Activated T-helper 17 cell treated with anti-CD3 and anti-CD28 coated beads, Interleukin-2, amount 50 U/mL, for 72 hours (primary cell): ENCODE measurements at places on chromosomes 3 and 15.
A peak's percentile ranks its signal among the peaks of the same experiment; 100 is the strongest.

DNA sequence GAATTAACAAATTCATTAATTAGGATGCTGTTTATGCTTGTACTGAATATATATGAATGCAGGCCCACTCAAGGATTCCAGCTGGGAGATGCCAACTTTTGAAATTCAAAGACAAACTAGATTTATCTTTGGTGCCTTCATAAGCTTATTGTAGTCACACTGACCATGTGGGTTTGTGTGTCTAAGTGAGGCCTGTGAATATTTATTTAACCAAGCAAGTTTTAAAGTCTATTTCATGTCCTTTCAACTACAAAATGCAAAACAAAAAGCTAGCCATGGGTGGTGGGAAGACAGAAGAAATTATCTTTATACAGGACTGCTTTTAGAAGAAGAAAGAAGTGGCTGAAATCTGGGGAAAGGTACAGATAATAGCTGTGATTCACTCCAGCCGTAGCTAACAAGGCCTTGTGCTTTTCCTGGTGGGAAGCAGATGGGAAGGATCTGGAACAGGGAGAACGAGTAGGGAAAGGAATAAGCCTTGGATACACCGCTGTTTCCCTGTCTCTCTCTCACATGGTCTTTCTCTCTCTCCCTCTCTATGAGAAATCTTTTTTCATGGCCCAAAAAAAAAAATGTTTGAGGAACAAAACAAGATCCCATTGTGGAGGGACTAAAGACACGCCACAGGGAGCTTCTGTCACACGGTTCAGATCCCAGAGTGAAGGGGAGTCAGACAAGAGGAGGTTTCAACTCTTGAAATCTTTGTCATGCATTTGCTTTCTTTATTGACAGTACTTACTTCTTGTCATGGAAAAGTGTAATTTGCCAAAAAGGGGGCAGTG lies 225.5 kb downstream of the RORA start:
- no peak for ATAC-seq

DNA sequence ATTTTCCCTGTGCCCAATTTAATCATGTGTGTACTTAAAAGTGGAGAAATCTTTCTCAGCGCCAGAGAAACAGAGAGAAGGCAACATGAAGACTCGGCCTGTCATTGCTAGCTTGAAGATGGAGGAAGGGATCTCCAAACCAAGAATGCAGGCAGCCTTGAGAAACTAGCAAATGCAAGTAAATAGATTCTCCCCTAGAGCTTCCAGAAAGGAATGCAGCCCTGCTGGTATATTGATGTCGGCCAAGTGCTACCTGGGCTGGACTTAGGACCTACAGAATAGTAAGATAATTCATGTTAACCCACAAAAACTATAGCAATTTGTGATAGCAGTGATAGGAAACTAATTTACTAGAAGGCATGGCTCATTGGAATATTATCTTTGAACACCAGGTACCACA lies 150.9 kb upstream of the ABI3BP start:
- ATAC-seq = no peak

- ATAC-seq = no peak
Observed at GRCh38 chr3:39519554-39520288, 52.2 kb downstream of the MOBP start.

DNA sequence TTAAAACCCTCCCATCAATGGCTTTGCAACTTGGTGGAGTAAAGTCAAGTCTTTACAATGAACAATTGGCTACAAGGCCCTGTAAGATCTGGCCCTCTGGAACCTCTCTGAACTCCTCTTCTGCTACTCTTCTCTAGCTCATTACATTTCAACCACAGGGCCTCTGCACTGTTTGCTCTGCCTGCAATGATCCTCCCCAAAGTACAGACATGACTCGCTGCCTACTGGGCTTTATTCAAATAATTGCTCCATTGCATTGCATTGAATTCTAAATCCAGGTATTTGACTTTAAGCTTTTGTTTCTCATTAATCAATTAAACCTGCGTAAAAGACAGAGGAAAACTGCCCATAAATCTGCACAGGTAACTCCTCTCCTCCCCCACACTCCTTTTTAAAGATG lies 96.7 kb downstream of the CD47 start:
- no peak for ATAC-seq

DNA sequence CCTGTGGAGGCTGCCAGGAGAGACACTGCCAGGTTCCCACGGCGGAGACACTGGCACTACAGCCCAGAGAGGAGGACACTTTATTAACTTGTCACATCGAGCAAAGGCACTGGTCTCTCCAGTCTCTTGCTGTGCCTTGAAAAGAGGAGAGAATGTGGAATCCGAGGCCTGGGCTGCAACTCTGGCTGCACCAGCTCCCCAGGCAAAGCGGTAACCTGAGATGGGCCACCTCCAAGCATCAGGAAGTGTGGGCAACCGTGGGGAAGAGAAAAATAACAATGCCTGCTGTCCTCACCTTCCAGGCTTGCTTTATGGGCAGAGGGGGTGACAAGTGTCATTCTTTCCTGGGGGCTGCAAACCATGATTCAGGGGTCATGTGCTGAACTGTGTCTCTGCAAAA lies 91.6 kb upstream of the RGMA start:
- no peak for ATAC-seq

DNA sequence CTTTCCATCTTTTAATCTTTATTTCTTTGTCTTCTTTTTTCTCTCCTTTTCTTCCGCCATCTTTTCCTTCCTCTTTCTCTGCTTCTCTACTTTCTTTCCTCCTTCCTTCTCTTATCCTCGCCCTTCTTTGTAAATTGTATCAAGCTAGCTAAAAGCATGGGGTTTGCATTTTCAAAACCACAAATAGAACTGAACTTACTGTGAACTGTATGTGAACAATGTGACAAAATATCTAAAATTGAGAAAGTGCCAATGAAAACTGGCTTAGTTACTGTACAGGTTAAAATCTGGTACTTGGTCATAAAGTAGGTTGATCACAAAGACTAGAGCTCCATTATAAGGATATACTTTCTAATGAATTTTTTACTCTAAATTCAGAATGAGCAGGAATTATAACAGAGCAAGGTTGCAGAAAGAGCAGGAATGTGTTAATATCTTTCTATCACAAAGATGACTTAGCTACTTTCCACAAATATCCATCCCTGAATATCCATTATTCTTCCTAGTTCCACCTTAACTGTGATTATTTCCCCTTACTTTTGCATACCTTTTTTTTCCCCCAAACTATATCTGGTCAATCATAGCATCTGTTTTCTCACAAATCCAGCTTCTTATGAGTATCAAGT lies 122.4 kb downstream of the LSAMP start:
- ATAC-seq = no peak

DNA sequence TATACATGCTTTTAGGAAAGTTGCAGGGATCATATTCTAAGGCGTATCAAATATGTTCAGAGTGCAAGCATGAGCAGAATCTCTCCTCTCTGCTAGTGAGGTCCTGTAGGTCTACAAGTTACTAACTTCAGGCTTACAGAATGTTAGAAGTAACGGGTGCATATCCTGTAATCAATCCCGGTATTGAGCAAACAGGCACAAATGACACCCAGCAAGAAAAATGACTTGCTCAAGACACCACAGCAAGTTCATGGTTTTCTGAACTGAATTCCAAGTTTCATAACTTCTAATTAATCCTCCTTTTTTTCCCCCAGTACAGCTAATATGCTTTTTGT lies 353.9 kb upstream of the TPRG1 start:
- no peak for ATAC-seq

DNA sequence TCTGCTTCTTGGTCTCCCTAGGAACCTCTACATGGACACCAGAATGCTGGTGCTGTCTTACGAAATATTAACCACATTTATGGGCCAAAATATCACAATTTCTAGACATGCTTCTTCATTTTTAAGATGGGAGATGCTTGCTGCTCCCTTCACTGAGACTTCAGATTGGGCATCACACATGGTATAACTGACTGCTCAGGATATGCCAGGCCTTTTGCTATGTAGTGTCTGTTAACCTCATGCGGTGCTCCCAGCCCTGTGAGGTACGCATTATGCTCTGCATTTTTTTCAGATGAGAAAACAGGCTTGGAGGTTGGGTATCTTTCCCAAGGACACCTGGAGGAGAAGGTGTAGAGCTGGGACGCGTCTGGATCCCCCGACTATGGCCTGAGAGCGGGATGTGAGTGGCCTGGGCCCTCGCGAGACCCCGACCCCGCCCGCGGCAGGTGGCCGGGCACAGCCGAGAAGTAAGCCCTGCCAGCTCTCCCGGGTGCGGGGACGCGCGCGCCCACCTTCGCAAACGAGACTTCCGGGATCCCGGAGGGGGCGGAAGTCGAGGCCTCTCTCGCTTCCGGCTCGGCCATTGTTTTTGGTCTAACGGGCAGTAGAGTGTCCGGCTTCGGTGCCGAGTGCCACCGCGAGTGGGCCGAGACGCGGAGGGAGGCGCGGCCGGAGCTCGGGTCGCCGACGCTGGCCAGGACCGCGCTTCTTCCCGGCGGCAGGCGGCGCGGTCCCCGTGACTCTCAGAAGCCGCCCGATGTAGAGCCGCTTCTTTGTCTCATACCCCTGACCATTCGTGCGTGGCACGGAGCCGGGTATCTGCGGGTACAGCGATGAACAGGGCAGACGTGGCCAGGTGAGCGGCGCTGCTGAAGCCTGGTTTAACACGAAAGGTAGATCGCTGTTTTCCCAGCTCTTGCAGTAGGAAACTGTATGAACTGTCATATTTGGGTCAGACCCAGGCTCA lies at the start of gene ZKSCAN7:
TSS of gene ZKSCAN7 (plus strand) at position 568 of the 967 bp plus-strand sequence. CDS start 1,855 bp downstream, outside the sequence.
- ATAC-seq = peak; percentile 74

DNA sequence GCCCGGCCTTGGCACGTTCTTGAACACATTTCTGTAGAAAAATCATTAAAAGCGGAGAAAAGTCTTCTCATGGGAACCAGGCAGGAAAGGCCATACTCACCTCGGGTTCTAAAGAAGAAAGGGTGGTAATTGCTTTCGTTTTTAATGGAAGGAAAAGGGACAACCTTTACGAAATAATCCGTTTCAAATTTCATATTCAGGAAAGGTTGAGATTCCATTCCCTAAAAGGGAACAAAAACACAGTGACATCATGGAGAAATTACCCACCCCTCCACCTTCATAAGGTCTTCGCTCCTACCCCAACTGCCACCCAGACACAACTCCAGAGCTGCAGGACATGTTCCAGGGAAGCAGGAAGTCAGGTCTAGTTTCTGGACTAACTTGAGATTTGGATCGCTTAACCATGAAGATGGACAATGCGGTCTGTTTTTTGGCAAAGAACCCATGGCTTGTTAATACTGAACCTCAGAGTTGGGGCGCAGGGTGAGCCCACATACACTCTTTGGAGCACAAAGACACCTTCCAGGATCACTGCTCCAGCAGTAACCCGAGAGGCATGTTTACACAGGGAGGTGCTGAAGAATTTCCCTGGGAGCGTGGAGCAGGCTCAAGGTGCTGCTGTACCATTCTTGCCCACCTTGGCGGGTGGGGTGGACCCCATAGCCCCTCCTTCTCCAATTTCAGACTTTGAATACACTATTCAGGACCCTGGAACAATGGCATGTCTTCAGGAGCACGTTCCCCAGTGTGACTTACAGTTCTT lies 49.2 kb downstream of the SPATA12 start:
- no peak for ATAC-seq

DNA sequence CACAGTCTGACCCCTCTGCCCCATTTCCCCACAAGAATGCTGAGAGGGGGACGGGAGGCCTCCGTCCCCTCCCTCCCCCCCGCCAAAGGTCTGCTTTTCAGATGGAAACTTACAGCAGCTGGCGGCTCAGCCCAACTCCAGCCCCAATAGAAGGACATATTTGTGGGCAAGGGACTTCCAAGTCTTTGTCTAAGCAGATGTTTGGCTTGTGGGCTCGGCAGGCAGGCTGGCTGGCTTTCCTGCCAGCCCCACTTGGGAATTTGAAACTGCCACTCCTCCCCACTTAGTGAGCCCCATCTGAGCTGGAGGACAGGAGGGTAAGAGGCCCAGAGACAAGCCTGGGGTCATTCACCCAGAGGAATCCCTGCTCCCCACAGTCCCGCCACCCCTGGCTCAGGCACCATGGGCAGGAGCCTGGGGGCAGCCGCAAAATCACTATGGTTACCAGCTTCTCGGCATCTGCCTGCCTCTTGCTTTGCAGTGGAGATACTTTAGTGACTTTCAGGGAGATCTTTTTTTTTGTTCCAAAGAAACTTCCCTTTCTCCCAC lies 53.6 kb downstream of the LMCD1 start:
- no peak for ATAC-seq

DNA sequence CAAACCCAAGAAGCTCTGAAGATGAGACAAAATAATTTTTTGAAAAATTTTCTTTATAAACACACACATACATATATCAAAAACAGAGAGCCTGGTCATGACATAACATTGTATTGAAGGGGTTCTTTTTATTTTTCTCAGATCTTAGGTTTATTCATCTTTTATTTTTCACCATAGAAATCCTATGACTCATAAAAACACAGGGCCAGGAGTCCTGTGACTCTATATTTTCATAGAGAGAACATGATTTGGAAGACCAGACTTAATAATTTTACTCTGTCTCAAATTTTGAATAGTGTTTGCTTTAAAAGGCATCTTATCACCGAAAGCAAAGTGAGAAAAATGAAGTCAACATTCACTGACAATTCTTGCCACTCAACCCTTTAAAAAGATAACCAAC lies 57.7 kb downstream of the SUCNR1 start:
- ATAC-seq = no peak

DNA sequence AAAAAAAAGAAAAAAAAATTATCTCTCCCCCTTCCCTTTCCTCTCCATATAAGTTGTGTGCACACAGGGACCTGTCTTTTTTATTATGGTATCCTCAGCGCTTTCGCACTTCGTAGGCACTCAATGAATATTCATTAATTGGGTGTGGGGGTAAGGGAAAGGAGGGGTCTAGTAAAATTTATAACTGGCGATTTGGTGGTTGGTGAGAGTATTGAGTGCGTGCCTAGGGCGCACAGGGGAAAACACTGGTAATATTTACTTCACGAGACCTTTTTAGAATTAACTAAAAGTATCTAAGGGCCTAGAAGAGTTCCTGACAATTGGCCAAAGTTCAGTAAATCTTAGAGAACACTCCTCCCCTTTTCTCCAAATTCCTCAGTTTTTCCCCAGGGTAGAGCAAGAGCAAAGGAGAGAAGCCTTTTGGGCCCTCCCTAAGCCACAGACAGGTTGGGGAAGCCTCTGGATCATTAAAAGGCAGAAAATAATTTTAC lies 25.7 kb downstream of the TYRO3 start:
- ATAC-seq = no peak

GRCh38 chr3:54863366-54863765 lies 64.5 kb downstream of the LRTM1 start:
- ATAC-seq = no peak

DNA sequence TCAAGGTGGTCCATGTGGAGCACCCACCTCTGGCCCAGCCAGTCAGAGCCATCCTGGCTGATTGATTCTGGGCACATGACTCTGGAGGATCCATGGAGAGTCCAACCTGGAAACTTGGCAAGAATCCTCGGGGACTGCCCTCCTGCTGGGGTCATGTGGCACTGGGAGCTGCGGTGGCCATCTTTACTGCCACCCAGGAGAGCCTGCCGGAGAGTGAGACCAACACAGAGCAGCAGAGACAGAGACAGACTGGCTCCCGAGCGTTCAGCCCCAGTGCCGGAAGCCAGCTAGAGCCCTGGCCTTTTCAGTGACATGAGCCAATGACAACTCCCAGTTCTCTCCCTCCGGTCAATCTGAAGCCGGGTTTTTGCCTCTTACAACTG lies 11.5 kb upstream of the GATA2 start:
- no peak for ATAC-seq
